ENCODE measurements at places on chromosomes 4 and X. TPM values are rescaled to one million over a fixed set of nuclear protein-coding genes. Genes with fewer than 3 reads are reported as not detected.

Gene FOXR2
- not detected for total RNA-seq

Gene GPC3
- 0.98 TPM for total RNA-seq

Gene ZDHHC15
- total RNA-seq: not detected

Gene GYG2
- total RNA-seq: not detected

- H3K4me1 ChIP-seq: no peaks in the 10 kb centered on the region
- H3K4me3 ChIP-seq: no peak overlapping the region
- no peak for DNase-seq
Observed at GRCh38 chr4:121642292-121642691, 54.5 kb downstream of the ANXA5 start.

DNA sequence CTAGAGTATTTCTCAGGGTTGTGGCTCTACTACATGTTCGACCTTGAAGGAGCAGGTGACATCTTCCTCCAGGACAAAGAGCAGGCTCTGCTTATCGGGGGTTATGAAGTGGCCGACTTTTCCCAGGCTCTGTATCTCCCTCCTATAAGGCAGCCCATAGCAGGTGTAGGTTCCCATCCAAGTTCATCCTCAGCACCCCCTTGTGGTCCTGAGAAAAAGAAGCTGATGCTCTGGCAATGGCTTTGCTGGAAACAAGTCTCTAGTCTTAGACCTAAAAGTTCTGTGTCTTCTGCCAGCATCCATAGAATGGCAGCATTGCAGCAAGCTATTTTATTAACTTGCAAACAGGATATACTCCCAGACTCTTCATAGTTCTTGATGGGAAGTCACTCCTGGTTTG is 836.6 kb upstream of the PRKX start:
- DNase-seq: no peak
- H3K36me3 ChIP-seq: no peaks in the 10 kb centered on the region
- no peak overlapping the region for H3K4me3 ChIP-seq
- H3K27me3 ChIP-seq: no peaks in the 10 kb centered on the region
- no peak overlapping the region for H3K27ac ChIP-seq

DNA sequence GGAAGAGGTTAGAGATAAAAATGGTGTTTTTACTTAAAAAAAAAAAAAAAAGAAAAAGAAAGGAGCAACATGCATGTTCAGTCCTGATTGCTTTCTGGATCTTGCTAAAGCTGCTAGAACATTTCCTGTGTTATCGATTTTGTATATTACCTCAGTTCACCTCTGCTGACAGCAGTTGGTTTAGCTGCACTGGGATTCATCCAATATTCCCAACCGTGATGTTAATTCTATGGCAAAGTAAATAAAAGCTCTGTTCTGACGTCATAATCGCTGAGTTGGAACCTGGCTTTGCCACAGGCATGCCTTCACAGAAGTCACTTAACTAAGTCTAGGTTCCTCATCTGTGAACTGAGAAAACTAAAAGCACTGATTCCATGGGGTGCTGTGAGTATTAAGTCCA is 90.7 kb upstream of the SORBS2 start:
- no peak overlapping the region for H3K4me3 ChIP-seq
- H3K27ac ChIP-seq: no peak overlapping the region
- DNase-seq: no peak
- H3K36me3 ChIP-seq: no peaks in the 10 kb centered on the region

DNA sequence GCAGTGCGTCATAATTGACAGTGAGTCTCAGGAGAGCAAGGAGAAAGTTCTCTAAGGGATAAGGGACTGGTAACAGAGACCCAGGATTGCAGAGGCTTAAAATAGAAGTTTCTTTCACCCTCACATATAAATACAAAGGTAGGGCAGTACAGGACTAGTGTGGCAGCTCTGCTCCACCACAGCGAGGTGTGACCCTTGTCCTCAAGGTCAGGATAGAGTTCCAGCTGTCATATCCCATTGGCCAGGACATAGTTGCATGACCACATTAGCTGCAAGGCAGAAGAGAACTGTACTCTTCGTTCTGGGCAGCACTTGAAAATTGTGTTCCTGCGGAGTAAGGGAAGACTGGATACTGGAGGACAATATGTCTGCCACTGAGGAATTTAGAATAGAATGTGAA is 94.5 kb downstream of the RS1 start:
- H3K27ac ChIP-seq: no peak overlapping the region
- no peaks in the 10 kb centered on the region for H3K36me3 ChIP-seq
- no peak for DNase-seq
- H3K4me1 ChIP-seq: peaks cover 4% of the 10 kb centered on the region
- no peak overlapping the region for H3K4me3 ChIP-seq
- no peaks in the 10 kb centered on the region for H3K27me3 ChIP-seq

GRCh38 chrX:37644381-37645305 is 40.9 kb upstream of the XK start:
- no peaks in the 10 kb centered on the region for H3K36me3 ChIP-seq
- no peak overlapping the region for H3K27ac ChIP-seq

DNA sequence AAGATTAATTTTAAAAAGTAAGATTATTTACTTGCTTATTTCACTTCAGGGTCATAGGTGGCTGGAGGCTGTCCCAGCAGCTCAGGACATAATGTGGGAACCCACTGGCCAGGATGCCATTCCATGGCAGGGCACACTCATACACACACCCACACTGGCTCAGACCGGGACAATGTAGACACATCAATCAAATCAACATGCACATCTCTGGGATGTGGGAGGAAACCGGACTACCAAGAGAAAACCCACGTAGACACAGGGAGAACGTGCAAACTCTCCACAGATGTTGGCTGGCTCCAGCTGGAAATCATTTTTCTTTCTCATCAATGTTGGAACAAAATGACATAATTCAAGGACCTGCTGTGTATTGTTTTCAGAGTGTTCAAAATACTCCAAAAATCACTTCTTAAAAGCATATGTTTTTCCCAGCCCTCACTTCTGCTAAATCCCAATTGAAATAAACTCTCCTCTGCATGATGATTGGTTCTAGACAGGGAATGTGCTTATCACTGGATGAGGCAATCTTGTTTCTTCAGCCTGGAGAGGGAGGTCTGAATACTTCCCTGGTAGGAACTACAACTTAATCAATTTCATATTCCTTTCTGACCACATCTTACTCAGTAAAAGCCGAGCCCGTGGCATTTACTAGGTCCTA is 18.6 kb upstream of the CPE start:
- DNase-seq: no peak
- H3K27ac ChIP-seq: no peak overlapping the region
- no peaks in the 10 kb centered on the region for H3K36me3 ChIP-seq
- H3K27me3 ChIP-seq: no peaks in the 10 kb centered on the region
- no peak overlapping the region for H3K4me3 ChIP-seq

GRCh38 chrX:29518100-29518499 is 697.3 kb upstream of the MAGEB2 start:
- no peak overlapping the region for H3K27ac ChIP-seq
- H3K4me3 ChIP-seq: no peak overlapping the region
- no peaks in the 10 kb centered on the region for H3K36me3 ChIP-seq
- DNase-seq: no peak
- H3K27me3 ChIP-seq: no peaks in the 10 kb centered on the region

- H3K27ac ChIP-seq: no peak overlapping the region
- H3K4me1 ChIP-seq: no peaks in the 10 kb centered on the region
- DNase-seq: no peak
- no peaks in the 10 kb centered on the region for H3K27me3 ChIP-seq
- no peak overlapping the region for H3K4me3 ChIP-seq
Observed at GRCh38 chrX:39439906-39440798, 638.9 kb downstream of the MID1IP1 start.

DNA sequence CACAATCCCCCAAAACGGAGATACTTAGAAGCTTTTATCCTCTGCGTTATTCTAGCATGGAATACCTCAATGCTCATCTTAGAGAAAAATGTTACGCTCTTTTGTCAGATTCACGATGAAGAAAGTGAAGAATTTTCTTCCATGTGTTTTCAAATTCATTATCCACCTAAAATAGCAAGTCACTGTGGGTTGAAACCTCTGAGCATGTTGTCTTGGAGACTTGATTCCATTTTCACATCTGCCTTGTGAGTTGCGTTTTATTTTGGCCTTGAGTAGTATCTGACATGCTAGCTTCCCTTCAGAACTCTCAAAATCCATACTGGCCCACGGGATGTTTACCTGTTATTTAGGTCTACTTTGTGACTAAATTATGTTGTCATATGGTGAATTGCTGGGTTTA is 66.3 kb downstream of the C4orf46 start:
- no peaks in the 10 kb centered on the region for H3K4me1 ChIP-seq
- DNase-seq: no peak
- no peak overlapping the region for H3K27ac ChIP-seq
